ENCODE measurements at places on chromosomes 1 and 21.

GRCh38 chr1:22635436-22635835, 992 bp upstream of the C1QA start:
- DNase-seq = no peak

DNA sequence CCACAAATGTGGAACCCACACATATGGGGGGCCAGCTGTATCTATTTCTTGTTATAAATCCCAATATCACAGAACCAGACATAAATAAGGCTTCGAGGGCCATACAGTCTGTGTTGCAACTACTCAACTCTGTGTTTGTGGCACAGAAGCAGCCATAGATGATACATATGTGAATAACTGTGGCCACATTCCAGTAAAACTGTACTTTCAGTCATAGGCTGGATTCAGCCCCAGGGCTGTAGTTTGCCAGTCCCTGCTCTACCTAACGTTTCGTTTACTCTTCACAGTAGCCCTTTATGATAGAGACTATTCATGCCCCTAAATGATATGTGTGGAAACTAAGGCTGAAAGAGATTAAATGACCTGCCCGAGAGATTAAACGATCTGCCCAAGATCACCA, 48.7 kb downstream of the FHAD1 start:
- DNase-seq = no peak

- DNase-seq = no peak
Measured at GRCh38 chr1:19654886-19655717, 9.6 kb upstream of the HTR6 start.

GRCh38 chr1:71882637-71883036, 399.7 kb downstream of the NEGR1 start:
- DNase-seq = no peak

DNA sequence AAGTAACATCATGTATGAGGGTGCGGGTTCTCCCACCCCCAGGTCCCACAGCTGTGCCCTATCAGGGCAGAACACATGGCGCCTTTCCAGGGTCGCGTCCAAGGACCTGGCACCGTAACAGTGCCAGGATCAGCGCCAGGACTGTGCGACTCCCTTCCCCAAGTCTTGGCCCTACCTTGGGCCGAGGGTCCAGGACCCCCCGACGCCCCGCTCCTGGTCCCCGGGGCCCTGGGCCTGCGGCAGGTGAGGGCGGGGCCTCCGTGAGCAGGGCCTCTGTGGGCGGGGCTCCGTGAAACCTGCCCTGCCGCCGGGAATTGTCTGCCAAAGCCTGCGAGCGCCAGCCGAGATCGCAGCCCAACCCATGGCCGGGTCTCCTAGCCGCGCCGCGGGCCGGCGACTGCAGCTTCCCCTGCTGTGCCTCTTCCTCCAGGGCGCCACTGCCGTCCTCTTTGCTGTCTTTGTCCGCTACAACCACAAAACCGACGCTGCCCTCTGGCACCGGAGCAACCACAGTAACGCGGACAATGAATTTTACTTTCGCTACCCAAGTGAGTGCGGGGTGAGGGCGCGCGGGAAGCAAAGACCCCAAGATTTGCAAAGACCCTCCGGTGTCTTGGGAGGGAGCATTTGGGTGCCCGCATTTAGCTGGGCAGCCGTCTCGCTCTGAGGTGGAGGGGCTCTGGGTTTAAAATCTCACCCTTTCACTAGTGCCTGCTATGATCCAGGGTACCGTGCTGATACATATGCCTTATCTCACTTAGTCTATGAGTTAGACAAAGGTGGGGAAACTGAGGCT, at the start of gene RHBG:
TSS of gene RHBG (plus strand) at position 323 of the 796 bp plus-strand sequence. CDS start at position 362, 39 bp downstream.
- DNase-seq = no peak

GRCh38 chr1:207670997-207671396, 26.1 kb downstream of the CR1L start:
- DNase-seq = no peak

DNA sequence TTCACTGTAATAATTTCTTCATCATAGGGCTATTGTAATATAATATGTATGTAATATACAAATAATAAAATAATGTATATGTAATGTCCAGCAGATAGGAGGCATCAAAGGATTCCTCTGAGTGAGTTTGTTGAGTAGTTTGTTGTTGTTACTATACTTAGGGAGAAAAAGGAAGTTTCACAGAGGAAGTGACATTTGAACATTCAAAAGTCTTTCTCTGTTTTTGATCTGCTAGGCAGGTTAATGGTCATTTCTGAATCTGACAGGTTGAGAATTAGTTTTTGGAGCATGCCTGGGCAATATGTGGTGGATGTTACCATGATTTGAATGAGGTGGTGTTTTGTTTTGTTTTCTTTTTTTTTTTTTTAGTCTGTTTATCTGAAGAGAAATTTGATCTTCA, 102.1 kb downstream of the NRDC start:
- no peak for DNase-seq

DNA sequence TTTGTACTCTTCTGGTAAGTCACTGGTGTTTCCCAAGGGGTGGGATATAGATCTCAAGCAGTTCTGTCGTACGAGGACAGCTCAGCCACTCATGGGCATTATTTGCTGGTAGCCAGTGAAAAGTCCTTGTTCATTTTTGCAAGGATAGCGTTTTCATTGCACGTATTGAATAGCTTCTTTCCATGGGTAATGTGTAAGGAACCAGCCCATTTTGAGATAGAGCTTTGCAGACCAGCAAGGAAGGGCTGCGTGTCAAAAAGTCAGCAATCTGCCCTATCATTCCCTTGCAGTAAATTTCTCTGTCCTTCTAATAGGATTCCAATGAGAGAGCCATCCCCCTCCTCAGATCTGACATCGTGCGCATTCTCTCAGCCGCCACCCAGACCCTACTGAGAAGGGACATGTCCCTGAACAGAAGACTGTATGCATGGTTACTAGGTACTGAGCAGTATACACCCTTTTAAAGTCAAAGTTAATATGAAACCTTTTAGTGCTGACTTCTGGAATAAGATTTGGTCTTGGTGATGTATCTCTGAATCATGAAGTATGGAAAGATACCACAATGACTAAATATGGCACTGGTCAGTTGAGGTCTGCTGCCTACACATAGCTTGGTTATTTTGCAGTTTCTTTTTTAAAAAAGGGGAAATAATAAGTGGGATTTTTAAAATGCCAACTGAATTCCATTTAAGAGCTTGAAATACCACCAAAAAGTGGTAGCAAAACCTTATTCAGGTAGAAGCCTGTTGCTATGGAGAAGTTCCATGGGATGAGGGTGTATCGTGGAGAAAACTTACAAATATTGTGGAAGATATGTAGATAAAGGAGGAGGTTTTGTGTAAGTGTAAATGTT, 55.3 kb downstream of the DOP1B start:
- DNase-seq = no peak

Data from stimulated activated CD8-positive, alpha-beta memory T cell treated with anti-CD3 and anti-CD28 coated beads, Interleukin-15, amount 100 ng/mL, for 48 hours (primary cell).